Neuronal stem cell (in vitro differentiated cells): ENCODE measurements at places on chromosomes 3 and 15.

DNA sequence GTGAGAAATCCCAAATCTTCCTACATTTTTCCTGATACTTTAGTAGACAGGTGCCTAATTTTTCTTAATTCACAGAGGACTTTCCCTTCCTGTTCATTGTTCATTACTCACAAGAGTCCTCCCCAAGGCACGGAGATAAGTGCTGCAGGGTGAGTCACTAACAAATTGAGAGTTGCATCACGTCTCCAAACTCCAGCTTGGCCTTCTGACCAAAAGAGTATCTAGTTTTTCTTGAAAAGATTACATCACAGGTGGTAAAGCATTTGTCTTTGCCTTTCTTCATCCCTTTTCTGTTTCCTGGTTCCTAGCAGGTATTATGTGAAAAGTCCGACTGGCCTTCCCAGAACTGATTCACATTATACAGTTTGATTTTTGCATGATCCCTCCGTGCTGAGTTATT lies 24.9 kb upstream of the RASGRP1 start:
- no peaks in the 10 kb centered on the region for H3K4me1 ChIP-seq
- H3K27me3 ChIP-seq = no peaks in the 10 kb centered on the region
- H3K36me3 ChIP-seq = no peaks in the 10 kb centered on the region
- DNase-seq = no peak
- no peak overlapping the region for H3K4me3 ChIP-seq

DNA sequence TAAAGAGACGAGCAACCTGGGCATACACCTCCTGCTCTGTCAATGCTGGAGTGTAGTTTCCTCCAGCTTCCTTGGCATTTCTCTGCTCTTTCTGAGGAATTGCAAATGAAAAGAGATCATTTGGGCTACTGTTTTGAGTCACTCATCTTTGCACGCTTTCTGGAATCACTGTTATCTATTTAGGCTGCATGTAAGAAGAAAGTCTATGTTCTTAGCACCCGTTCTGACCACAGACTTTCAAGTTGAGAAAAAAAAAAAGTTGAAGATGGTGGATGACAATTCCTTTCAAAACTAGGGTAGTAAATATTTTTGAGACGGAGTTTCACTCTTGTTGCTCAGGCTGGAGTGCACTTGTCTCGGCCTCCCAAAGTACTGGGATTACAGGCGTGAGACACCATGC lies 41.3 kb downstream of the SIN3A start:
- H3K27me3 ChIP-seq = no peaks in the 10 kb centered on the region
- H3K27ac ChIP-seq = no peak overlapping the region
- H3K36me3 ChIP-seq = peaks cover 96% of the 10 kb centered on the region
- no peak for DNase-seq

- no peak for DNase-seq
- H3K27ac ChIP-seq = no peak overlapping the region
- H3K4me3 ChIP-seq = no peak overlapping the region
- H3K27me3 ChIP-seq = no peaks in the 10 kb centered on the region
- H3K36me3 ChIP-seq = no peaks in the 10 kb centered on the region
- H3K4me1 ChIP-seq = no peaks in the 10 kb centered on the region
Measured at GRCh38 chr3:72058493-72059081, 273.6 kb upstream of the PROK2 start.

- DNase-seq = no peak
- H3K4me1 ChIP-seq = no peaks in the 10 kb centered on the region
- H3K27ac ChIP-seq = no peak overlapping the region
- H3K4me3 ChIP-seq = no peak overlapping the region
- H3K36me3 ChIP-seq = no peaks in the 10 kb centered on the region
Measured at GRCh38 chr3:189267981-189268613, 96.3 kb downstream of the TPRG1 start.

DNA sequence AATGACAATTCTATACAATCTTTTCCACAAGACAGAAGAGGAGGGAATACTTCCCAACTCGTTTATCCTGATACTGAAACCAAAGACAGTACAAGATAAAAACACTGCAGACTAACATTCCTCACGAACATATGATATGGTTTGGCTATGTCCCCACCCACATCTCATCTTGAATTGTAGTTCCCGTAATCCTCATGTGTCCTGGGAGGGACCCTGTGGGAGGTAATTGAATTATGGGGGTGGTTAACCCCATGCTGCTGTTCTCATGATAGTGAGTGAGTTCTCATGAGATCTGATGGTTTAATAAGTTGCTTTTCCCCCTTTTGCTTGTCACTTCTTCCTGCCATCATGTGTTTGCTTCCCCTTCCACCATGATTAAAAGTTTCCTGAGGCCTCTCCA lies 83.9 kb upstream of the PROK2 start:
- H3K4me1 ChIP-seq = no peaks in the 10 kb centered on the region
- H3K27me3 ChIP-seq = no peaks in the 10 kb centered on the region
- no peaks in the 10 kb centered on the region for H3K36me3 ChIP-seq
- no peak overlapping the region for H3K27ac ChIP-seq
- no peak for DNase-seq

DNA sequence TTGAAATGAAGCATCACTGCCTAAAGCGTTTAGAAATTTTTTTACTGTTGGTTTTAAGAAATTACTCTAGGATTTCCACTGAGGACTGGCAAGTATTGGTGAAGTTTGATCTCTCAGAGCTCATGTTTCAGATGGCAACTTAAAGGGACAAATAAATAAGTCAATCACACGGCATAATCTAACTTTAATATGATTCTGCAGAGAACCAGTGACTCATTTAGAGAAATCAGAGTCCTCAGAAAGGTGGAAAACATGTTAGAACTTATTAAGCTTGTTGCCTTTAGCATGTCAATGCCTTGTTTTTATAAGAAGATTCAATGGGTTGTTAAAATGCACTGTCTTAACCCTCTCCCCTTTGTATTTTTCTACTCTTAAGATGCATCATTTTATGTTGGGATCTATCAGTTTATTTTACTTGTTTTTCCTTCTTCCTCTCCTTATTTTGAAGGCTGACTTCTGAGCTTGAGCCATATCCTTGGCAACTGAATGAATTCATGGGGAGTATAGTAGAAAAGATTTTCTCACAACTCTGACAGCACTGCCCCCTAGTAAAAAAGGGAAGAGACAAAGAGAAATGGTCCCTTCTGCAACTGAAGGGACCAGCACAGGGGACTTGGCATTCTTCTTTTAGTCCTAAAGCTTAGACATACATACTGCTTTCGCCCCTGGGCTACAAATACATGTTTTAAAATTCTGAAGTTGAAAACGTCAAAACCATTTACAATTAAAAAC lies 431.2 kb downstream of the LPP start:
- H3K4me1 ChIP-seq = peaks cover 16% of the 10 kb centered on the region
- no peak overlapping the region for H3K4me3 ChIP-seq
- no peaks in the 10 kb centered on the region for H3K27me3 ChIP-seq
- DNase-seq = no peak
- no peaks in the 10 kb centered on the region for H3K36me3 ChIP-seq
- no peak overlapping the region for H3K27ac ChIP-seq
